Fibroblast of upper back skin (primary cell): ENCODE measurements at places on chromosomes 7 and 10.

DNA sequence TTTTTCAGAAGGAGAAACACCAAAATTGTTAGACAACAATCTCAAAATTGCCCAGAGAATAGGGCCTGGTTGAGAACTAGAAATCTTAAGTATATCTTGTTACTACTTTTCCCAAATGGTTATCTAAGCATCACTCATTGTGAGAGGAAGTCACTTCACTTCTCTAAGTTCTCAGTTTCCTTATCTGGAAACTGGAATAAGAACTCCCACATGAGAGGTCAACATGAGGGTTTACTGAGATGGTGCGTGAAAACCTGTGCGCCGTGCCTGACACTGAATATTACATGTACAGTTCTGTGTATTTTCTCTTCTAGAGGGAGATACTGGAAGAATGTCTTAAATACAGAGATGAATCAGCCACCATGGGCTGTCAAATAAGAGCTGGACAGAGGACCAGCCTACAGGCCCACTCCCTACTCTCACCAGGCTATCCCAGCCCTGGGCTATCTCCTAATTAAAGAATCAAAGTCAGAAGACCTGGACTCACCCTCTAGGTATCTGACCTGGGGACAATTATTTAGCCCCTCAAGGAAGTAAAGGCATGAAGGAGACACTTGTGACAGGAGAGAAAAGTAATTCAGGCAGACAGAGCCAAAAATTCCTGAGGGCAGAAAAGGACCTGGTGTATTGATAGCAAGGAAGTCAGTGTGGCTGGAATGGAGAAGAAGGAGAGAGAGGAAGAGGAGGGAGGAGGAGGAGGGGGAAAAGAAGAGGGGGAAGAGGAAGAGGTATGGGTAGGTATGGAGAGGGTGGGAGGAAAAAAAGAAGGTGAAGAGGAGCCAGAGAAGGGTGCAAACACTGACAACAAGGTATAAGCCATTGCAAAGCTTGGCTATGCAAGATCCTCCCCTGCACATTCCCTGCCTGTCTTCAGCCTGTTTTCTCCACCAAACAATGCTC is 44.9 kb downstream of the CCDC71L start:
- DNase-seq, result no peak

GRCh38 chr7:138008588-138009349 is 6.9 kb upstream of the CREB3L2 start:
- peak; percentile 67 for DNase-seq

DNA sequence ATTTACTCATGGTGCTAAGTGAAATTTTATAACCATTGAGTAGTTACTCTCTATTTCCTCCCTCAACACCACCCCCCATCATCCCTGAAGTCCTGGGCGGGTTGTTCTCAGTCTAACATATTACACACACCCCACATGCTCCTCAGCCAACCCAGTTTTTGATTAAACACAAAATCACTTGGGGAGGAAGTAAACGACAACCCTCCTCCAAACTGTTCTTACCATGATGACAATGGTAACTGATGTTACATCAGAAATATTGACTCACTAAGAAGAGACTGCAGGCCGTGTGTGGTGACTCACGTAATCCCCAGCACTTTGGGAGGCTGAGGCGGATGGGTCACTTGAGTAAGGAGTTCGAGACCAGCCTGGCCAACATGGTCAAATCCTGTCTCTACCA is 44.2 kb downstream of the RAB11FIP2 start:
- DNase-seq, result peak; percentile 80

DNA sequence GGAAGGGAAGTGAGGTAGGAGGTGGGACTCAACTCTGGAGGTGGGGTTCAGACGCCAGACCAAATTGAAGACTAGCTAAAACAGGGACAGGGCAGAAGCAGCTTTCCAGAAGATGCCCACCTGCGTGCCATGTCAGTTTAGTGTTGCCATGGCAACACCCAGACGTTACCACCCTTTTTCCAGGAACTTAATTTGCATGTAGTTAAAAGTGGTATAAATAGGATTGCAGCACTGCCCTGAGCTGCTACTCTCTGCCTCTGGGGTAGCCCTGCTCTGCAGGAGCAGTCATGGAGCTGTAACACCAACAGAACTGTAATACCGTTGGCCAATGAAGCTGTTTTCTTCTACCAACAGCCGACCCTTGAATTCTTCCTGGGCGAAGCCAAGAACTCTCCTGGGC is 93.8 kb downstream of the PRKCQ start:
- DNase-seq, result no peak

DNA sequence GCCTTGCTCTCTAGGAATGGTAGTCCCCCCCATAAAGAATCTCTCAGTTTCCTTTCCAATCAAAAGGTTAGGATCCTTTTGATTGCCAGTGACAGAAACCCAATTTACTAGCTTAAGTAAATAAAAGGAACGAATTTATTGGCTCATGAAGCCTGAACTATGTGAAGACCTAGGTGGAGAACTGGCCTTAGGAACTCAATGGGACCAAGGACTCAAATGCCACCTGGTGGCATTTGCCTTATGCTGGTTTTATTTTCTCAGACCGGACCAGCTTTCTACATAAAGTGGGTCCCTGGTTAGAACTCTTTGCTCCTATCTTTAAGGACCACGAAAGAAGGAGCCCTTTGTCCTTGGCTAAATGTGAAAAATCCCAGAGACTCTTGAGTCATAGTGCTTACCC is 25.4 kb downstream of the CFTR start:
- no peak for DNase-seq

DNA sequence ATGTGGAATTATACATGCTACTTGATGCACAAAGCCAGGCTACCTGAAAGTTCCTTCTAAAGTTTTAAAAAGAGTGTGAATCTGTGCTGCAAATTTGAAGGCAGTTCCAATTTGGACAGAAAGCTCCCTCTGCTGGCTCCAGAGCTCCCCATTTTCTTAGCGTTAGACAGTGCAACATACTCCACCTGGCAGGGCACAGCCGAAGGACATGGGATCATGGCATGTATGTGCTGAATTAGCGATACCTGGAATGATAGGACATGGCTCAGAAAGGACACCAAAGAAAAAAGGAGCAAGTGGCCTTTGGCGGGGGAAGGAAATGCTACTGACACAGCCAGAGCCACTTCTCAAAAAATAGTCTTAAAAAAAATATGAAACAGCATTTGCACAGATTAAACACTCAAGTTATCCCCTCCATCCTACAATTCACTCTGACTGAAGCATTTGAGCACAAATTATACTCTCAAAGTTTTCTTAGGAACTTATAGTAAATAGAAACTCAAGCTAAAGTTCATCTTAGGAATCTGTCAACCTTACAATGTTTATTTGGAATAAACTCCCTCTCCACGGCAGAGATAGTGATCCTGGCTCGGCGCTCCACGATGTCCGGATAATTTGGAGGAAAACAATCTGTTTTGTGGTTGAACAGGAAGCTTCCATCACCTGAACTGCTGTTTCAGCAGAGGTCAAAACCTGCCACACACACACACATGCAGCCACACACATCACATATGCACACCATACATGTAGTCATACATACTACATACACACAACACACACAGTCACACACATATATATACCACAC is 80.0 kb downstream of the C7orf25 start:
- peak; percentile 61 for DNase-seq

DNA sequence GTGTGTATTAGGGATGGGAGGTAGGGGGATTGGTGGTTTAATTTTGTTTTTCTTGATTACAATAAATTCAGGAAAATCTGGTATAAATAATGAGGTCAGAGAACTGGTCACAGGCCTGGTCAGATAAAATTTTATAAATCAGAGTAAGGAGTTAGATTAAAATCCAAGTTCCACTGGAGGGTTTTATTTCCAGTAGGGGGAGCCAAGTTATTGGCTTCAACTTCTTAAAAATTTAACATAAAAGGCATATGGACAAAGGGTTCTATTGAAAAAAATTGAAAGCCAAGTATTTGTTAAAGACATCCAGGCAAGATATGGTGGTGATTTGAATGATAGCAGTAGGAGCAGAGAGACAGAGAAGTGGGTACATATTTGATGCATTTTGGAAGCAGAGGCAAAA is 763.3 kb downstream of the SORCS1 start:
- DNase-seq, result peak; percentile 37

- no peak for DNase-seq
These were observed 1049.9 kb downstream of the REEP3 start for GRCh38 chr10:64571056-64571455.
